CD4-positive, alpha-beta T cell treated with Interferon gamma for 1 hour (primary cell): ENCODE measurements at places on chromosomes 1 and 21.

DNA sequence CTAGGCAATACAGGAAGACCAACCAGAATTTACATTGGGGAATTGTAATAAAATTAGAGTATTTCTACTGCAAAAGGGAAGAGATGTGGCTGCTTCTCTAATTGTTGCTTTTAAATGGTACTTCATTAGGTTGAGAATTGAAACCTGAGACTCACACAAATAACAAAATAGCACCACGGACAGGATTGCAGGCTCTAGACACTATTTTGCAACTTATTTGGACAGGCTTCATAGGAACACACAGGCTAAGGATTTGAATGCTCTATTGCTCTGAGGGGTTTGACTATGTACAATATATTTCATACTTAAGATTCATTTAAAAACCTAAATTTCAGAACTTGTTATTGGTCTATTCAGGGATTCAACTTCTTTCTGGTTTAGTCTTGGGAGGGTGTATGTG lies 79.6 kb downstream of the ATP1B1 start:
- no peak for DNase-seq

- no peak for DNase-seq
Measured at GRCh38 chr1:84078842-84079202, 65.2 kb upstream of the PRKACB start.

GRCh38 chr1:43238085-43238484 lies 31.7 kb upstream of the TMEM125 start:
- no peak for DNase-seq

DNA sequence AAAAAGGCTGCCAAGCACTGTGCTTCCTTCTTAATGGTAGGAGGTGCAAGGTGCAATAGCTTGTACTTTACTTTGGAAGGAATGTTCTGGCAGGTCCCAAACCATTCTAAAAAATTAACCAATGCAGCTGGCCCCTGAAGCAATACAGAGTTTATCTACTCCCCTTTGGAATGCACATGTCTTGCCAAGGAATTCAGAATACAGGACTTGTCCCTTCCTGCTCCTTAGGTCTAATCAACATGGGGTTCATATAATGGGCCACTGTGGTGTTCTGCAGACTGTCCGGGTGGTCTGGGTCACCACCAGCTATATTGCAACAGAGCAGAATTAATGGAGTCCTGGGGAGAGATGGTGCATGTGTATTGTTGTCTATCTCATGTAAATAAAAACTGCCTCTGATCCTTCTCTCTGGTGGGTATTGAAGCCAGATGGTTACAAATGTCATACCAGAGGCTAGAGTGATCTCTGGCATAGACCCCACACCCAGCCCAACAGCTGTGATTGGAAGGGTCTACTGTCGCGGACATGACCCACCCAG lies 112.8 kb downstream of the RIPK4 start:
- no peak for DNase-seq

- DNase-seq = no peak
Measured at GRCh38 chr21:45323487-45324311, 36.0 kb upstream of the POFUT2 start.

GRCh38 chr1:228469413-228470162 lies 17.6 kb upstream of the RNF187 start:
- DNase-seq = no peak

DNA sequence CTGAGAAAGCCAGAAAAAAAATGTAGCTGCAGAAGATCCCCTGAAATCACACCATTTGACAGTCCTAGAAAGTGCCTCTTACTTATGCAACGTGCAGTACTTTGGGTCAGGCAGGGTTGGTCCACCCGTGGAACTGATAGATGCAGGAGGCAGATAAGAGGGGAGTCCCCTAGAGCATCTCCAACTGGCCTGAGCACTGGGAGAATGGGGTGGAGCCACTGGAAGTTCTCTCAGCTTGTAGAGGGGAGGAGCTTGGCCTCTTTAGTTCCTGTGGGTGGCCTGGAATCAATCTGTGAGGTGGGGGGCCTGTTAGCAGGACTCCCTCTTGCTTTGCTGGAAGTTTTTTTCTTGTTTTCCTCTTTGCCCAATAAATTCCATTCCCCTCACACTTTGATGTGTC lies 335.7 kb upstream of the NCAM2 start:
- no peak for DNase-seq

GRCh38 chr1:57232500-57232899 lies 191.4 kb downstream of the DAB1 start:
- no peak for DNase-seq

DNA sequence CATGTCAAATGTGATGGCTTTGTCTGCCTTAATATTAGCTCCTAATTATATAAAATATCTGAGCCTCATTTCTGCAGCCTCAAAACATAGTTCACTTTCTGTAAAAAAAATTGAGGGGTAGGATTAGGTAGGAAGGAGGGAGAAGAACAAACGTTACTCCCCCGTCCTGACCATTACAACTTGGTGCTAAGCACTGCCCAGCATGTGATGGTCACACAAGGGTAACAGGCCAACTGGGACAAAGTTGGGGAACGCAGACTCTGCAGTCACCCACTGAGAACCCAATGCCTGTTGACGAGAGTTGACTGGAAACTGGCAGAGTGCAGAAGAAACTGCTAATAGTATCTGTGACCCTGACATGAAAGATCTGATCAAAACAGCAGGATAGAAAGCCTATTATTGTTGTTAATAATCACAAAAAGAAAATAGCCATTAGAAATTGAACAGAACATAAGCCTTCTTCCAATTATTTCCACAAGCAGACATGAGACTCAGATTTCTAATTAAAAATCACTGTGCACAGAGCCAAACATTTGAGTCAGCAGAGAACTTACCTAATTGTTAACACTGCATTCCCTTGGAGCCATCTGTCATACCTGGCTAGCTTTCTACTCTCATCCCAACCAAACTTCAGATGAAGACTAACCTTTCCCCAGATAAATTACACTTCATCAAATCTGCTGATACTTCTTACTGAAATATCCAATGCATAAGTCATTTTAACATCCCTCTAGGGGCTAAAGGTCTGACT lies 5.5 kb downstream of the SORT1 start:
- no peak for DNase-seq

DNA sequence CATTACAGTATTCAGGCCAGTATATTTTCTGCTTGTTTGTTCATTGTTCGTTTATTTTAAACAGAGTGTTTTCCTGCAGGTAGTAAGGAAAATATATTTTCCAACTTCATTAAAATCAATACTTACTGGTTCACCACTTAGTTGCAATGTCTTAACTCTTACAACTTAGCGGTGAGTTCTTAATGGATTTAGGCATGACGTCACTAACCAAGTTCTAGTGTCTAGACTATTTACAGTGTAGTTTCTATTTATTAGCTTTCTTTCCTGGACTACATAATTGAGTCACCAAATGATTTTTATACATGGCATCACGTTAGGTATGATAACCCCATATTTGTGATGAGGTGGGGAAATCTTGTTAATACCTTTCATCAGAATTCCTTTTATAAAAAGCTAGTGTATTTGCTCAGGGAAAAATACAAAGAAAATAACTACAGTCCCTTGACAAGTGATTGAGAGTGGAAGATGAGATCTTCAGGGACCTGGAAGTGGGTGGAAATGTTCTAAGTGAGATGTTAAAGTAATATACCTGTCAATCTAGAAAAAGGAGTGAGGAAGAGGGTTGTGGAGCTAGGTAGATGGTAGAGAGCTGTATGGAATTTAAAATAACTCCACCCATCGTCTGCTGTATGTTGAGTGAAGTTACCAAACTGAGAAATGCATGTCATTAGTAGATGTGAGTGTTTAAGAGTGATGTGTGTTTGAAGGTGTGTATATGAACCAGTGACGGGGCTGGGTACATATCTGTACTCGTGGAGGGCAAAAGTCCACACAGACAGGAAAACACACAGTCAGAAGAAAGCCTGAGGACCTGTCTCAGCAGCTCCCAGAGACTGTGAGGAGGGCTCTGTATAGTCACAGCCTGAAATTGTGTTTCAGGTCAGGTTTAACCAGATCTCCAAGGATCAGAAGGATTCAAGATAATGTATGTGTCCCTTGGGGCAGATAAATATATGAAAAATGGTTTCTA lies 197.6 kb upstream of the ADAMTS5 start:
- DNase-seq = no peak

DNA sequence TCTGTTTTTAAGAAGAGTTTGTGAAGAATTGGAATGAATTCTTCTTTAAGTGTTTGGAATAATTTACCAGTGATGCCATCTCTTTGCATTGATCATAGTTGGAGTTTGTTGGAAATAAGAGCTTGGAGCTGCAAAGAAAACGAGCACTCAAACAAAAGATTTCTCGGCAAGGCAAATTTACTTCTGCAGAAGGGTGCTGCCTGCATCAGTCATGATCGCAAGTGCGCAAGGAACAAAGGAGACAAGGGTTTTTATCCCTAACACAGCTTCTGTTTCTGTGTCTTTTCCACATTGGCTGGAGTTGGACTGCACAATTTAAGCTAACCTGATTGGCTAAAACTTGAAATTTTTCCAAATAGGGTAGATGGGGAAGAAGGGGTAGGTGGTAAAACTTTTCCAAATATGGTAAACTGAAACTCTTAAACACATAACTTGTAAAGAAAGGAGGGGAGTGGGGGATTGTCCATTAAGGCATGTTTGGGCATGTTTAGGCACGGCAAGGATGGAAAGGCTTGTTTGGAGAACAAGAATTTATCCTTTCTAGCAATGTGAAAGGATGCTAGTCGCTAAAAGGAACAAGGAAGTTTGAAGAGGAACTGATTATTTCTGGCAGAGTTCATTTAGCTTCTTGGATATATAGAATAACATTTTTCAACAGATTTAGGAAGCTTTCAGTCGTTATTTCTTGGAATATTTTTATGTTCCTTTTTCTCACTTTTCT lies 3.5 kb upstream of the AADACL4 start:
- no peak for DNase-seq

DNA sequence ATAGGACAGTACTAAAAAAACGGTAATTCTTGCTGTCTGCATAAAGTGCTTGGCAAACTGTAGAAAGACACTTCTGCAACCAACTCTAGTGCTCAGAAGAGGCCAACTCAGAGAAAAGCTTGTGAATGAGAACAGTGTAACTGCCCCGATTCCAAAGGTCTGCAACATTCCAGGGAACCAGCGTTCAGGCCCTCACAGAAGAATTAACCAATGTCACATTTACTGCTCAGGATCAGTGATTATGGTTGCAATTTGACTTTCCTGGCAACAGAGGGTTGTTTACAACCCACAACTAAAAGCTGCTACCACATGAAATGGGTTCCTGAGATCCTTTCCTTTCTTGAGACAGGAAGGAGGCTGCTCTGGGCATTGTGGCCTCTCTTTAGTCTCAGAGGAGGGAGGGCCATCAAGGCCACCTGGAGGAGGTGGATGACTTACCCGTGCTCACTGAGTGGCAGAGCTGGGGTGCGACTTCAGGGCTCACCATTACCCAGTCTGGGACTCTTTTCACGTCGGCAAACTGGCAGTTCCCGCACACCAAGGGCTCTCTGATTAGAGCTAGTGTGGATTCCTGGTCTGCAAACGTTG lies 15.3 kb downstream of the SRSF4 start:
- no peak for DNase-seq

DNA sequence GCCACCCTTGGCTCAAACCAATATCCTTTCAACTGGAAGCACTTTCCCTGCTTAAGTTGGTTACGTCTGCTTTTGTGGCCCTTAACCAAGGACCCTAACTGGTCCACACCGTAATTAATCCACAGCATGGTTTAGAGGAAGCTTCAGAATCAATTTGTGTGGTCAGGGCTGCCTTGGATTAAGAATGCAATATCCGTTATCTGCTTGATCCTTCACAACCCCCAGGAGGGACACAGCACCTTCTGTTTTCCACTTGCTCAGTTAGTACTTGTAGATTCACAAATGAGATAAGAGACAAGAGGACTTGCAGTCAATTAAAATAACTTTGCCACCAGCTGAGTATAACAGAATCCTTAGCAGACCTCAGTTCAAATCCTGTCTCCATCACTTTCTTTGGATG lies 56.9 kb upstream of the LRP8 start:
- no peak for DNase-seq

DNA sequence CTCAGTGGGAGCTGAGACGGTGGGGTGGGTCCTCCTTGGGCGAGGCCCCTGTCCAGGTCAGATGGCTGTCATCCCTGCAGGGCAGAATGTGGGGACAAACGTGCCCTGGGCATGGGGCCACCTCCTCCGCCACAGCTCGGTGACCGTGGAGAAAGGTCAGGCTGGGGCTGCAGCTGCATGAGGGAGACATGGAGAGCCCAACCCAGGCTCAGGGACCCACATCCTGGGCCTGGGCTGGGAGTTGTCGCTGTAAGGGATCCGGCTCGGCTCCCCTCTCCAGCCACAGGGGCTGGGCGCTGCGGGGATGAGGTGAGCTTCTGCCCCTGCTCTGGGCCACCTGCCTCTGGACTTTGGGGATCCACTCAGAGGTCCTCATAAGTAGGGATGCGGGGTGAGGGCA lies 518 bp upstream of the PLCH2 start:
- DNase-seq = no peak

DNA sequence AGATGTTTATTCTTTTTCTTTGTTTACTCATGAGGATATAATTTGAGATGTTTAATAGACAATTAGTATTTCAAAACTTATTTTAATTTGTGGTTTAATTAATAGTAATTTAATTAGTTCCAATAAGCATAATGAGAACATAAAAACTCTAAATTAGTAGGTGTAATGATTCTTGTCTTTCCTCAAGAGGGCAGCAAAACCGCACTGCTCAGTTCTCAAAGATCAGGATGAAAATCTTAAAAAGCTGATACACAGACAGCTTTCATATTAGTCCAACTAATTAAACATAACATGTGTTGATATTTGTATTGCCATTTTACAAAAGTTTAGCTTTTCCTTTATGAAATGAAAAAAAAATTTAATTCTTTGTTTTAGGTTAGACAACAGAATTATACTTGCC lies 106.7 kb upstream of the C21orf91 start:
- DNase-seq = no peak

- DNase-seq = no peak
Measured at GRCh38 chr1:69433073-69433472, 134.6 kb upstream of the LRRC7 start.

DNA sequence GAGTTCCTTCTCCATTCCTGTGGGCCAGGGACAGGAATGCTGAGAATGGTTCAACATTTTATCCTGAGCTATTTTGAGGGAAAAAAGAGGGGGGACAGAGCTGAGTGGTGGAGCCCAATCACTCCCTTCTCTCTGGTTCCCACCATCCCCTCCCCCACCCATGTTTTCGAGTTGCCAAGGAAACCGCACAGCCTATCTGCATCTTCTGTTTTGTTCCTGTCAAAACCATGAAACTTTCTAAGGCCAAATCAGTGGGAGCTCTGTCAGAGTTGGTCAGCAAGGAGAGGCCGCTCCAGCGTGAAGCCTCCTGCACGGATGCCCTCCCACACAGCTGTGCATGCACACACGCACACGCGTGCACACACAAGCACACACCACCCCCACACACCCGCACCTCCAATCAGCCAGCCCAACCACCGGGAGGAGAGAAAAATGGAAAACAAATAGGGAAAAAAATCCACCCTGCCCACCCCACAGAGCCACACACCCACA lies 54.5 kb upstream of the ATP2B4 start:
- no peak for DNase-seq
